ENCODE measurements at places on chromosomes 4 and X.
A peak's percentile ranks its signal among the peaks of the same experiment; 100 is the strongest.

- no peak for DNase-seq
Observed at GRCh38 chrX:102745857-102746584, 25.5 kb downstream of the GPRASP3 start.

DNA sequence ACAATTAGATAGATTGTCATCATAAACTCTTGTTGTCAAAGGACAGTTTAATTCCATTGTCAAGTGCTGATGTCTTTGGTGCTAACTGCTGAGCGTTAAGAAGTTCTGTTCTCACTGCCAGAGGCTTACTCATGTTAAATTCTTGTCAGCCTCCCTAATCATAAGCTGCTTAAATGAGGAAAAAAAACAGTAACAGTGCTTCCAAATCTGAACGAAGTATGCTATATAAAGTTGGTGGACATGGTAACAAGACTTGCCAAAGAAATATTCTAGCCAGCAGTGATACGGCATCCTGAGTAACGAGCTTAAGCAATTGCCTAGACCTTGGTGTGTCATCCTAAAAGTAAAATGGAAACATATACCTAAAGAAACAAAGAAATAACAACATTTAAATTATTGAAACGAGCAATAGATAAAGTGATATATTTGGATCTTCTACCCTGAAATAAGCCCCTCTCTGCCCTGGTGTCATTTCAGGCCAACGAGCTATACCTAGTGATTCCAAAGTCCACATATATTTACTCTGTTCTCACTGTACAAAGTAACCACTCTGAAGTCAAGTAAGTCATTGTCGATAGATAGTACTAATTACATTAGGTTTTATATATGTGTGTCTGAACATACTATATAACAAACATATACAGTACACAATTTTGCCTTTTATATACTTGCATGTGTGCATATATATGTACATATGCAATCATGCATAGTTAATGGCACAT lies 339.7 kb upstream of the HS3ST1 start:
- no peak for DNase-seq

DNA sequence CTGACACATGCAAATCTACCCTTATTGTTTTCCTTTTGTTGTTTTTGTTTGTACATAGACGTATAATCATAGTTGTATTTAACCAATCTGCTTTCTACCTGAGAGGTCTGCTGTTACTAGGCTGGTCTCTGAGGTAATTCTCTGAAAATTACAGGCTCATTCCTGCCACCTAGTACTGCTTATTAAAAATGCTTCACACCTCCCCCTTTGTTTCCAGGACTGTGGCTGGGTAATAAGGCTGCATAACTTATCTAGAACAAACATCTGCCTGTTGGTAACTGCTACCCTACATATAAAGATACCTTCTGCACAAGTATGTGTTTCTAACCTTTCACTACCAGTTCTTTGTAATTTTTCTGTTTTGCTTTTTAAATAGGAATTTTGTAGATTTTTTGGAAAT lies 34.2 kb downstream of the COX7B2 start:
- no peak for DNase-seq

DNA sequence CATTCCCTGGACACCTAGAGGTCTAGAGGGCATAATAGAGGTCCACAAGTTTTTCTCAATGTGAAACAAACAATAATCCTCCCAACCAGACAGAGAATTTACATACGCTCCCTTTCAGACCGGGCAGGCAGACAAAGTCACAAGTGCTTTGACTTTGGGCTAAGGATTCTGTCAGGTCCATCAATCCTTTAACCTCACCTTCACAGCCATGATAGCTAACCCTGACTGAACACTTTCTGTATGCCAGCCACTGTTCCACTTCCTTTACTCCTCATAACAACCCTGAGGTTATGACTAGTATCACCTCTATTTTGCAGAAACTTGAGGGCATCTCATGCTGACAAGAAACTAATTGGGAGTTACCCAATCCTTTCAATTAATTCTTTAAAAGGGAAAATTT lies 118.8 kb upstream of the AFF2 start:
- no peak for DNase-seq

GRCh38 chr4:28723371-28723770 lies 1862.7 kb downstream of the STIM2 start:
- no peak for DNase-seq

DNA sequence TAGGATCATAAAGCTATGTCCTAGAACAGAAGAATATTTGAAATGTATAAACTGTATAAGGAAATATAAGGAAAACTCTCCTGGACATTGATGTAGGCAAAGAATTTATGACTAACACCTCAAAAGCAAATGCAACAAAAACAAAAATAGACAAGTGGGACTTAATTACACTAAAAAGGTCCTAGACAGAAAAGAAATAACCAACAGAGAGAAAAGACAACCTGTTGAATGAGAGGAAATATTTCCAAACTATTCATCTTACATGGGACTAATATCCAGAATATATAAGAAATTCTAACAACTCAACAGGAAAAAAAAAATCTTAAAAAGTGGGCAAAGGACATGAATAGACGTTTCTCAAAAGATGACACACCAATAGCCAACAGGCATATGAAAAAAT lies 54.4 kb upstream of the PRDX4 start:
- DNase-seq: no peak

DNA sequence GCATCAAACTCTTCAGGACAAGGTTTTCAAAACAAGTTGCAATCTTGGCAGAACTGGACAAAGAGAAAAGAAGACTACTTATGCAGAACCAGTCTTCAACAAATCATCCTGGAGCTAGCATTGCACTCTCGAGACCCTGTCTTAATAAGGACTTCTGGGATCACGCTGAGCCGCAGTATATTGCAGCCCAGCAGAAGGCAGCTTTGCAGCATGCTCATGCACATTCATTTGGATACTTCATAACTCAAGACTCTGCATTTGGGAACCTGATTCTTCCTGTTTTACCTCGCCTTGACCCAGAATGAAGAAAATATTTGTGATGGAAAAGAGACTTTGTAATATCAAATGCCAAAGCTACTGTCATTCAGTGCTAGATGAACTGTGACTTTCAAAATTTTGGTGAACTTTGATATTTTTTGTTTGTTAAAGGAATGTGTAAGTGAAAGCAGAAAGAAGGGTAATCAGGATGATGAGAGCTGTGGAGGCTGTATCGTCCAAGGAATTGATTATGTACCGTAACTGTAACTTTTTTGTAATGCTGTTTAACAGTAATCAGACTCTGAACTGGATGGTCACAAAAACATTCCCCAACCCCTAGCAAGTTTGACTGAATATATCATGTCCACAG lies 27.2 kb downstream of the HSPA4L start:
- DNase-seq: no peak

- DNase-seq: no peak
Observed at GRCh38 chr4:147340591-147341120, 140.2 kb upstream of the EDNRA start.

- no peak for DNase-seq
Observed at GRCh38 chrX:121146059-121146628, 98.7 kb downstream of the GLUD2 start.

- DNase-seq: peak; percentile 51
Observed at GRCh38 chr4:139633661-139634060, 32.0 kb upstream of the MGST2 start.

DNA sequence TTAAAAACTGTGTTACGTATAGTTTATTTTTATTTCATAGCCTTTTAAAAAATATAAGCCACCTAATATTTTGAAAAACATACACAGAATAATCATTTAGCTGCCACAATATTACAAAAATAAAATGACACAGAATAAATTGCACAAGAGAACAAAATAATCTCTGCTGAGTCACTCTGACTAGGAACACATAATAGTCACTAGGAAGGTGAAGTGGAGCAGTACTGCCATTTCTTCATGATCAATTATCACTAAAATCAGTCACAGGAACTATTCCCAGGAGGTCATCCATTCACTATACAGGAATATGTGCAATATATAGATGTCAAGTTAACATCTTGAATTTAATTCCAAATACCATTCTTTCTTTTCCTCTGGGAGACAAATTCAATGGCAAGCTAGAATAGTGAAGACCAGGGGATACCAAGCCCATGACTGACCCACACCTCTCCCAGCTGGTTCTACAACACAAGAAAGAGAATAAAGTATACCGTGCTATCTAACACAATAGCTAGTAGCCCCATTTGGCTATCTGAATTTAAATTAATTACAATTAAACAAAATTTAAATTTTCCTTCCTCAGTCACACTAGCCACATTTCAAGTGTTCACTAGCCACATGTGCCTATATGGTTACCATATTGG lies 5.9 kb downstream of the SMIM43 start:
- DNase-seq: no peak

DNA sequence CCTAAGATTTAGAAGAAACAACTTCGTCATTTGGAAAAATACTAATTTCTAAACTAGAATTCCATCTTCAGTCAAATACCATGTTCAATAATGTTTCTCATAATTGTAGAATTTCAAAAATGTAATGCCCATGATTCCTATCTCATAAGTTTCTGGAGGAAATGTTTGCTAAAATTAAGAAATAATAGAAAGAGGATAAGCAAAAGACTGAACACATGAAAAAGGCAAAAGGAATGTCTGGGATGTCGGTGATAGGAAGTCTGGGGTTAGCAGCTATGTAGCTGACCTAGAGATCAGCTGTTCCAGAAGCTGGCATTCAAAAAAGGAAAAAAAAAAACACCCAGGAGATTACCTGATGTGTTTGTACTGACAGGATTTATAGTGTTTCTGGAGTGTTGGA lies 18.9 kb upstream of the PCDH10 start:
- no peak for DNase-seq

GRCh38 chr4:158850371-158850770 lies 81.5 kb downstream of the FNIP2 start:
- DNase-seq: no peak

GRCh38 chr4:26464420-26465095 lies 25.7 kb downstream of the CCKAR start:
- no peak for DNase-seq

DNA sequence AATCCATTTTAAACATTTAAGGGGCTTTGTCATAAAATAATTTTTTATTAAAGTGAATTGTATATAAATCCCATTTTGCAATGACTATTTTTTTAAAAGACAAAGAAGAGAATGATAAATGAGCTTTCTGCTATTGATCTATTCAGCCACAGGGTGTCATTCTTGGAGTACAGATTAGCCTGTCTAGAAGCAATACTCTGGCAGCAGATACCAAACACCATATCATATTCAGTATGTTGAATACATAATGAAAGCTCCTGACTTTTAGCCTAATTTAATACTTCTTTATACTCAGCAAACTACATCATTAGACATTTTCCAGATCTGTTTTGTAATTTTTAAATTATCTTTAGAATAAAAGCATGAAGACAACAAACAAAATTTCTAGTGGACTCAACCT lies 496.3 kb downstream of the PDGFC start:
- no peak for DNase-seq

- DNase-seq: no peak
Observed at GRCh38 chrX:14777525-14777924, 95.3 kb downstream of the FANCB start.

GRCh38 chr4:9988363-9988749 lies 32.9 kb downstream of the SLC2A9 start:
- DNase-seq: no peak

DNA sequence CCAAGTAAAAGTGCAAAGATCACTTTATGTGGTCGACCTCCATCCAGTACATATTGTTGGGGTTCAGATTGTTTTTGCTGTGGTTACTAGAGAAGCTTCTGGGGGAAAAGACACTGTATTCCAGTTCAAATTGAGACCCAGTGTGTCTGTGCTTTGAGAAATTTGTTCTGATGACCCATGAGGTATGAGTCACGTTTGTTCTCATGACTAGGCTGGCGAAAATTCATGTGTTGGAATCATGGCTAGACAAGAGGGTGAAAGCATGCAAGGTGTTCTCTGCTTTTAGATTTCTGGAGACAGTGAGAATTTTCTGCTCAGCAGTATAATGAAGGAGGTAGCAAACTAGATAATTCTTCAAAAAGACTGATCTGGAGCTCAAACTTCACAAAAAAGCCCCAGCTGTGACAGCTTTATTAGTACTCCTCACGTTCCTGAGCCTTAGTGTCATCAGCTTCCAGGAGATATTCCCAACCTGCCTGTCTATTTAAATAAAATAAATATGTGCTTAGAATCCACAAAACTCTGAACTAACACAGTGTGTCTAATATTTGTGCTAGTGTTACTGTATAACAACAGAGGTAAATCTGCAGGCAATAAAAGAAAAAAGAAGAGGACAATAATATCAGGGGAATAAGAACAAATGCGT lies 24.4 kb upstream of the FAM47B start:
- DNase-seq: no peak

DNA sequence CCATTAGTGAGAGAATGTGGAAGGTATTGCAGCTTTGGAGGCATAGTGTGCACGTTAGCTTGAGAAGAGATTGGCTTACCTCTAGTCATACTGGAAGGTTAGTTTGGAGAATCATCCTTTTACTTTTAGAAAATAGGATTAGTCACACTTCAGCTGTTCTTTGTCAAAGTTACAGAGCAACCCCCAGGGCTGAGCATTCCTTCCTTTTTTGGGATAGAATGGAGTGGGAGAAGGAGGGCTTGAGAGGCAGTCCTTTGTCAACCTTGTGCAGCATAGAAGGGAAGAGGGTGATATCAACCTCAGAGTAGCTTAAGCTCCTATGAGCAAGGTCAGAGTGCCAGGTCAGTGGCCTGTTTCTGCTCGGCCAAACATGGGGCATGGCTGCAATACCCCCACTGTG lies 8.6 kb upstream of the MBNL3 start:
- DNase-seq: no peak

GRCh38 chrX:31658360-31658759 lies 586.5 kb upstream of the FTHL17 start:
- no peak for DNase-seq

DNA sequence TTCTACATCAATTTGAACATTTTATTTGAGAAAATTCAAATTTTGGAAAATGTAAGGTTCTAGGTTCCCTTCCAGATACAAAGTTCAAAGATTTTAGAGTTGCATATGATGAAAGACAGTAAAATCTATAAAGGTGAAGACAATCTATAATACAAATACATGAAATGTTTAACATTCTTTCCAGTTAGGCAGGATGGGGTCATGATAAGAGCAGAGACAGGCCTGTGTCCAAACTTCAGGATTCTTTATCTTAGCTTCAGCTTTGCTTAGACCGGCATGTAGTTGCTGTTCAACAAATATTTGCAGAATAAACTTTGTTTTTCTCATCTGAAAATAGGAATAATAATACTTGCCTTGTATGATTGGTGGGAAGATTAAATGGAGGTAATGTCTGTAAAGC lies 4.5 kb upstream of the RPS6KA3 start:
- no peak for DNase-seq

- no peak for DNase-seq
Observed at GRCh38 chrX:119693996-119694451, 1.1 kb upstream of the SEPTIN6 start.

DNA sequence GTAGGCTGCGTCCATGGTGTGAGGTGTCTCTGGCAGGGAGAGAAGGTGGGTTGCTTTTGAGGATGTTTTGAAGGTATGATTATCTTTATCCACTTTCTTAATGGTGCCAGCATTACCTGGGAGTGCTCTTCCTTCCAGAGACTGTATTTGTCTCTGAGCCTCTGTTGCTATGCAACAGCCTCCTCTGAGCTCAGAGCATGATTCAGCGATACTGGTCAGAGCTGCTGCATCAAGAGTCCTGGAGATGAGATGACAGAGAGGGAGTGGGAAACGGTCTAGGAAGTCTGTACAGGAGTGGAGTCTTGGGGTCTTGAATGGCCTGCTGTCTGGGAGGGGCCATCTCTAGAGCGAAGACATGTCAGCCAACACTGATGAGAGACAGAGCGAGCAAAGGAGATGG lies 104.4 kb upstream of the RAB40AL start:
- DNase-seq: peak; percentile 35

- DNase-seq: no peak
Observed at GRCh38 chr4:102612210-102612609, 111.1 kb downstream of the NFKB1 start.

GRCh38 chrX:107135049-107135964 lies 16.7 kb upstream of the RBM41 start:
- no peak for DNase-seq

- DNase-seq: no peak
Observed at GRCh38 chr4:67049446-67049845, 495.9 kb downstream of the CENPC start.
